ENCODE measurements at places on chromosomes 2 and 18.

- DNase-seq: no peak
Observed at GRCh38 chr2:185785156-185785555, 46.6 kb downstream of the FSIP2 start.

- DNase-seq: peak; percentile 47
Observed at GRCh38 chr2:129058981-129059380, 740.3 kb upstream of the HS6ST1 start.

- no peak for DNase-seq
Observed at GRCh38 chr18:67608615-67609273, 92.2 kb upstream of the DSEL start.

DNA sequence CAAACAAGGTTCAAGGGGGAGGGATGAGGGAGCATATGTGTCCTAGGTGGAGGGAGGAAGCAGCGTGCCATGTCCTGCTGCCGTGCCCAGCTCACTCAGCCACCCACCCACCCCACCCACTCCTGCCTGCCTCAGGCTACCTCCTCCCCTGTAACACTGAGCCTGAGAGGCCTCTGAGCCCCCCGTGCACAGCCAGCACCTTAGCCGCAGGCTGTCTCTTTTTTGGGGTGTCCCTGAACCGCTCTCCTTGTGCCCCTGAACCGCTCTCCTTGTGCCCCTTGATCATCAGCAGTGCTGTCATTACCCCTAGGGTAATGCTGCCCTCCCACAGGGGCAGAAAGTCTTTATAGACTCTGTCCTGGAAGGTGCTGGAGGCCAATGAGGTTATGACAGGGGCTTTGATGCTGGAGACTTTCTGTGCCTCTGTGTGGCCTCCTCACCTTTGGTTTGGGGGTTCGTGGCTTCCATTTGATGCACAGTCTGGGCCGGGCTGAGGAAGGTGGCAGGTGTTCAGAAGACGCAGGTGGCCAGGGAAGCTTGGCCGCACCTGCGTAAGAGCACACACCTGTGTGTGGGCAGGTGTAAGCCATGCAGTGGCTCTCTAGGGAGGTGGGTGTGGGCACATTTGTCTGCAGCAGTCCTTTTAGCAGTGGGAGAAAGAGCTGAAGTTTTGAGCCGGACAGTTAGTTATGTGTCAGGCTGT is 140.0 kb downstream of the SEPTIN10 start:
- no peak for DNase-seq

Data from NCI-H1092 treated with DMSO at 0.1 percent for 48 hours (cell line).